ENCODE measurements at places on chromosomes 11 and 22. TPM values are rescaled to one million over a fixed set of nuclear protein-coding genes. Genes with fewer than 3 reads are reported as not detected.

Gene NNMT
- polyA plus RNA-seq: not detected

DNA sequence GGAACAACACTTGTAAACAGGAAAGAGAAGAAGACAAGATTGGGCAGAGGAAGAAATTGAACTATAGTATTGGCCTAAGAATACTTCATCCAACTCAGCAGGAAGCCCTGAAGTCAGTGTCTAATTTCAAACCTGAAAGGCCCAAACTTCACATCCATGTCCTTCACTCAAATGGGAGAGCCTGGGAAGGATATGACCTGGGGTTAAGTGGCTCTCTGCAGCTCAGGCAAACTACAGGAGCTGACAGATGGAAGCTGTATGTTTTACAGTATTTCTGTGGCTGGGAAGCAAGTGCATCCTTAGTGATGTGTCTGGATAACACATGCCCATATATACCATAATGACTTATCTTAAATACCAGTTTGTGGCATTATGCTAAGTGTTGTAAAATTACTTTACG, 196.2 kb downstream of the SOX6 start:
- DNase-seq: no peak

Gene ME3
- 32.4 TPM for polyA plus RNA-seq

Gene PANX2
- 2.2 TPM for polyA plus RNA-seq

DNA sequence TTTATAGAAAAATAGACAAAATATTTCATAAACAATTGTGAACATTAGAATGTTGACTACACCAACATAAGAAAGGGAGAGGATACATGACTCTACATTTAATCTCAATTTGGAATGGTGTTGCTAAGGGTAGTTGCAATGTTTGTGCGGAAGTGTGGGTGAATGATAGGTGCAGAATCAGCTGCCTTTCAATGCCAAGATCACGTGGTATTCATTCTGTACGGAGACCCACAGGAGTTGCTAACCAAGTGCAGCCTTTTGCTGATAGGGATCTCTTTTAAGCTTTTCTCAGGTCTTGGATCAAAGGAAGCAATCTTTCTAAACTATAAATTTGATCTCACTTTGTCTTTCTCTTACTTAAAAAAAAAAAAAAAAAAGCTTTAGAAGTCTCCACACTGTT, 29.8 kb upstream of the CTSC start:
- DNase-seq: no peak
